ENCODE measurements at places on chromosomes 2 and 18.

DNA sequence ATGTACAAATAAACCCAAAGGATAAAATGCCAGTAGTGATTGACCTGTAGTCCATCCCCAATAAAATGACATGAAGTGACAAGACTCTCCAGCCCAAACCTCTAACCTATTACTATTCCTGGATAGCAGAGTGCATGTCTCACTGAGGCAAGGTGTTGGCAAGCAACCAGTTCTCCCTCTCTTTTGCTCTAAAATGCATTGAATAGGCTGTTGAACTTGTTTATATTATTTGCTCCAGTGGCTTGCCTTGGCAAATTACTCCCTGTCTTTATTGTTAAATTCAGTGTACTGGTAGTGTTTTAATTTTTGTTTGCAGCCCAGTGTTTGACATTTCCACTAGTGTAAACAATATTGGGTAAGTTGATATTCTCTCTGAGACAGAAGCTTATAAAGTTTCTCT, 70.5 kb downstream of the CSRNP3 start:
- no peak for DNase-seq

- DNase-seq = peak; percentile 18
These were observed 996 bp downstream of the TGFBRAP1 start for GRCh38 chr2:105328281-105329196.

DNA sequence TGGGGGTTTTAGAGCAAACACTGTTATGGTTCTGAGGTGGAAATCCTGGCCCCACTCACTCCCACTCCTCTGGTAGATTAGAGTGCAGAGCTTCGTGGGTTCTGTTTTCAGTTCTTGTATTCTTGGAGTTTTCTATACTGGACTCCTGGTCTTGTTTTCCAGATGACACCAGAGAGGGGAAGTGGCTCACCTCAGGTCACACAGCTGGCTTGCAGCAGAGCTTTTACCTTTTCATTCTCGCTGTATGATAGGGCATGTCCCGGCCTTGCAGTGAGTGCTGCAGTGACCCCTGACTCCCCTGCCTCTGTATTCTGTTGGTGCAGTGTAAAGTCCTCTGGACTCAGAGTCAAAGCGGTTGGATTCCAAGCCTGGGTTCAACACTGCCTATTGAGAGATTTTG, 148.9 kb upstream of the MEX3C start:
- DNase-seq = no peak

GRCh38 chr2:88606371-88607030, 20.8 kb downstream of the EIF2AK3 start:
- DNase-seq = no peak

- no peak for DNase-seq
These were observed 46.8 kb downstream of the FECH start for GRCh38 chr18:57539702-57540101.
